NAMALWA (cell line): ENCODE measurements at places on chromosomes 12 and 14.

- no peak for DNase-seq
These were observed 429.0 kb downstream of the LRIG3 start for GRCh38 chr12:58491306-58491705.

DNA sequence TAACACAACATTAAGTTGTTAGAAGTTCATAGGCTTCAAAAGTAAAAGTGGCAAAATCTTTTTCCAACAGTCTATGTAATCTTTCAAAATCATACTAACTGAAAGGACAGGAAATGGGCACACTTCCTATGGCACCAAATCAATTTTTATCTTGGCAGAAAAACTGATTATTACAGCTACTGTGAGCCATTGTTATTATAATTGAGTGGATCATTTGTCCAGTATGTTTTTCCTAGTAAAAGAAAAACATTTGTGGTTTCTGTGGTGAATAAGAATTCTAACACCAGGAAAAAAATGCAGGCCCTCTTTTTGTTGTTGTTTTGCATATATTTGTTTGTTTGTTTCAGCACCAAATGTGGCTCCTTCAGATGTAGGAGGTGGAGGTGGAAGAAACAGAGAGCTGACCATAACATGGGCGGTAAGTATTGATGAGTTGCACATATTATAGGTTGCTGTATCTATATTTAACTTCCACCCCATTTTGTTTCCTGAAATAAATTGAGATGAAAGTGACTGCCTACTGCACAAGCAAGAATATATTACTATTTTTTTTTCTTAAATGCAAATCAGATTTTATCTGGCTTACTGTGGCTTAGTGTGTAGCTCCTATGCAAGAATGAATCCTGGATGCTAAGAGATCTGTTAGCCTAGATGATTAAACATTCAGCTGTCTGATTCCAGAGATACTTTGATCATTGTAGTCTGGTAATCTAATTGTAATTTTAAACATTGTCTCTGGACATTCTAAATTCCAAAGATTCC, 174.1 kb upstream of the PDZRN4 start:
- no peak for DNase-seq

DNA sequence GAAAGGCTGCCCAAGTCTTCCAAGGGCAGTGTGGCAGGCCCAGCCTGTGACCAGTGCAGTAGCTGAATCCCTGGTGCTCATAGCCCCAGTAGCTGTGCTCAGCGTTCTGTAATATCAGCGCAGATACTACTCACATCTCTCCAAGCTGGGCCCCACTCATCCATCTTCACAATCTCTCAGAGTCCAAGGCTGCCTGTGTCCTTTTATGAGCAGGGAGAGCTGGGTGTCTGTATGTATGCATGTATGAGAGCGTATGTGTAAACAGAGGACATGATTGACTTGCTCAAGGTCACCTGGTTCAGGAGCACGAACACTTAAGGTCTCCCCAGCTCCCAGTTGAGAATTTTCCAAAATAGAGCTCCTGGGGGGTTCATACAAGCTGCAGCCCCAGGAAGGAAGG, 5.4 kb downstream of the AQP6 start:
- DNase-seq: no peak

DNA sequence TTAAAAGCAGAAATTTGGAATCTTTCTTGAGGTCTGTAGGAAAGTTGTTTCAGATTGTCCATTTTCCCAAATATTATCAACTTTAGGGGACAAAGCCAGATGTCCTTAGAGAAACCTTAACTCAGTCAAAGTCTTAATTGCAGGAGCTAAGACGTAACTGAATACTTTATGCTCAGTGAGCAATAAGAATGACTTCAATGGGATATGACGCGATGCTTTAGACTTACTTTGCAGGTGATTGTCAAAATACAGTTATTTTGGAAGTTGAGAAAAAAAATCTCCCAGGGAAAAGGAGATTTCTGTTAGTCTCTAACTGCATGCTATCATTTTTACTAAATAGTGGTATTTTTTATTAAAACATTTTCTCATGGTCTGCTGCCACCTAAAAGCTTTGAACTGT, 750.9 kb upstream of the STXBP6 start:
- DNase-seq: no peak

GRCh38 chr12:43060742-43061141, 471.2 kb upstream of the PRICKLE1 start:
- no peak for DNase-seq

DNA sequence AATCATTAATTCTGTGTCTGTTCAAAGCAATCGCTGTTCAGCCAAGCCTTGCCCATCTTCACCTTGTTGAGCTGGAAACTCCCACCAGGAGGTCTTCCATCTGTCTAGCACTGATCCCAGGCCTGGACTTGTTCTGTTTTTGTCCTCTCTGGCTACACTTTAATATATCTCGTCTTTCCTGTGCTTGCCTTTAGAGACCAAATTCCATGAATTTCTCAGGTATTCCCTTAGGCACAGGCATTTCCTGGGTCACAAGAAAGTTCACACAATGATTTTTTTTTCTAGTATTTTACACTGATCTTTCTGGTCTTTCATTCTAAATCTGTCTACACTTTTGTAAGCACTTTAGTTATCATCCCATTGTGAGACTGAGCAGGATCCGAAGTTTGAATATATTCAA, 116.4 kb upstream of the CCND2 start:
- no peak for DNase-seq

- no peak for DNase-seq
These were observed 17.7 kb downstream of the SMIM41 start for GRCh38 chr12:52097045-52097666.

DNA sequence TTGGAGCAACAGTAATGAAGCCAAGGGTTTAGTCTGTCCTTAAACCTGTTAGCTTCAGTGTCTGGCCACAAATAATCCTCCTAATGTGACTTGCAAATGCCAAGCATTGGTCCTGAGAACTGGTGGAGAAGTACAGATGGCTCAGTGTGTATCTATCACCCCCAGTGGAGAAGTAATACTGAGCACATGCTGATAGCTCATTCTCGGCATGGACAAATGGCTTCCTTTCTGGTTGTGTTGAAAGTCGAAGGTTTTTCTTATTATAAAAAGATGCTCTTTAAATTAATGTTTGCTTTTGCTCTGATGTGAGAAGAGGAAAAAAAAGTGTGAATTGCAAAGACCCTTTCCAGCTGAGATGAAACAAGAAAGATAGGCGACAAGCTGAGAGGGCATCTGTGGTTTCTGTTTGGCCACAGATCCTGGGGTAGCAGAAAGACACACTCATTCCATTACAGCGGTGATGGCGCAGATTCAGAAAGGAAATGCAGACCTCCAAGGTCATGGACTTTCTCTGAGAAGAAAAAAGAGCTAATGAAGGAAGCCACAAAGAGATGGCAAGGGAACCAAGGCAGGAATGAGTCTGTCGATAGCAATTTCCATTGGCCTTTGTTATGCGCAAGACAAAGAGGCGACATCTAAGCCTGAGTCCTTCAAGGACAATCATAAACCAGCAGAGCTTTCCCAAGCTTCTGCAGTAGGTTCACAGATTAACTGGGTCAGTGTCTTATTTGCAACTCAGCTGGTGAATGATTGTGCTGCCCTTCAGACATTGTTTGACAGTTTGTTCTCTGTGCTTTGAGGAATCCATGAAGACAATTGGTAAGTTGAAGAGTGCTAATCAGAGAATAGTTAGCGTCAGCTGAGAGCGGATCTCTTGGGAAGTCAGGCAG, 155.5 kb upstream of the RGS6 start:
- no peak for DNase-seq

GRCh38 chr14:56181681-56182085, 63.5 kb downstream of the PELI2 start:
- no peak for DNase-seq

DNA sequence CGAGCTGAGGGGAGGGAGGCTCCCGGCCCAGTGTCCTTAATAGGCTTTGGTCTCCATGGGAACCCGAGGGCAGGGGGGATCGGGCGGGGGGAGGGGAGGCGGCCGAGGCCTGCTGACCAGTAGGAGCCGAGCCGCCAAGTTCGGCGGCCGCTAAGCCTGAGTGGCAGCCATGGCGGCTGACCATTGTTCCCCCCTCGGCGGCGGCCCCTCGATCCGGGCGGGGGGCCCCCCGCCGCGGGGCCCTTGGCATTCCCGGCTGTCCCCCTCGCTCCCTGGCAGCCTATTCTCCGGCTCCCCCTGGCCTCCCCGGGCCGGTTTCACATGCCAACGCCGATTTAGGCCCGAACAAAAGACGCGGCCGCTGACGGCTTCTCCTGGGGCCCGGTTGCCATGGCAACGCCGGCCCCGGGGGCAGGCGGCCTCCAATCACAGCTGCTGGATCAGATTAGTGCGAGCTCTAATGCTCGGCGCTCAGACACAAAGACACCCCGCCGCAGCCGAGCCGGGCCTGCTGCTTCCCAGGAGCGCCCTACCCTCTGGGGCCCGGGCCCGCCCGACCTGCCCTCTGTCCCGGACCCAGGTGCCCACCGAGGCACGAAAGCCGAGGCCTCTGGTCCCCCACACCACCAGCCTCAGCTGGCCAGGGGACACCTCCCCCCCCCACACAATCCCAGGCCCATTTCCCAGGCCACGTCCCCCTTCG, 7.3 kb downstream of the MSI1 start:
- DNase-seq: peak; percentile 26

GRCh38 chr14:93936245-93936644, 9.1 kb downstream of the FAM181A start:
- peak; percentile 73 for DNase-seq

GRCh38 chr14:73859145-73859544, 7.5 kb downstream of the PTGR2 start:
- no peak for DNase-seq

DNA sequence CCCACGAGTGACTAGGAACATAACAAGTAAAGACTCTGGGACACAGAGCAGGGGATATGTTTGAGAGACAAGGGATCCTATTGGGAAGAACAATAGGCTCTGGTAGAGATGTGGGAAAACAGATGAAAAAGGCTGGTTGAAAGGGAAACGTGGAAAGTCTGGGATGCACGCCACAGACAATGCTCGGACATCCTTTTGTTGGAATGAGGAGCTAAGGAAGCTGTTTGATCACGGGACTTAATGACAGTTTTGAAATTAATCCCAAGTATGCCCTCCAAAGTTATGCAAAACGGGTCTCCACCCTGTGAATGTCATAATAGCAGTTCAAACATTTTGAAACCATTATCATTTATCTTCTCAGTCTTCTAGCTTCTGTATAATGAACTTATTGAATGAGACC, 31.7 kb upstream of the ANO2 start:
- no peak for DNase-seq

DNA sequence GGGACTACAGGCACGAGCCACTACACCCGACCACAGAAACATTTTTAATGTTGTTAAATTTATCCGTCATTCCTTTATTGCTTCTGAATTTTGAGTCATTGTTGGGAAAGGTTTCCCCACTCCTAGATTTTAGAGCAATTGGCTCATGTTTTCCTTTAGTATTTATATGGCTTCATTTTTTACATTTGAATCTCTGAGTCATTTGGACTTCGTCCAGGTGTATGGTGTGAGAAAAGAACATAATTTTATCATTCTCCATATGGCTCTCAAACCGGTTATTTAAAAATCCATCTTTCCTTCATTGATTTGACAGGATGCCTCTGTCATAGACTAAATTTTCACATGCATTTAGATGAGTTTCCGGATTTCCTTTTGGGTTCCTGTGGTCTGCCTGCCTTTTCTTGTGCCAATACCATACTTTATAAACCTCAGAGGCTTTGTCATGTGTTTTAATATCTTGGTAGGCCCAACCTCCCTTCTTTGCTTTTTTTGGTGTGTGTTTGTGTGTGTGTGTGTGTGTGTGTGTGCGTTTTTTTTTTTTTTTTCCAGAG, 30.9 kb downstream of the LRTM2 start:
- DNase-seq: no peak

- DNase-seq: no peak
These were observed 242.3 kb downstream of the ANO6 start for GRCh38 chr12:45458238-45458637.

GRCh38 chr14:20305265-20306078, at the start of gene TTC5:
Gene TTC5, minus strand, starts transcription at chr14:20305951. Its CDS starts 14 bp downstream, at chr14:20305937.
- peak; percentile 93 for DNase-seq

- peak; percentile 39 for DNase-seq
These were observed 757 bp downstream of the SLC25A3 start for GRCh38 chr12:98594050-98594835.

DNA sequence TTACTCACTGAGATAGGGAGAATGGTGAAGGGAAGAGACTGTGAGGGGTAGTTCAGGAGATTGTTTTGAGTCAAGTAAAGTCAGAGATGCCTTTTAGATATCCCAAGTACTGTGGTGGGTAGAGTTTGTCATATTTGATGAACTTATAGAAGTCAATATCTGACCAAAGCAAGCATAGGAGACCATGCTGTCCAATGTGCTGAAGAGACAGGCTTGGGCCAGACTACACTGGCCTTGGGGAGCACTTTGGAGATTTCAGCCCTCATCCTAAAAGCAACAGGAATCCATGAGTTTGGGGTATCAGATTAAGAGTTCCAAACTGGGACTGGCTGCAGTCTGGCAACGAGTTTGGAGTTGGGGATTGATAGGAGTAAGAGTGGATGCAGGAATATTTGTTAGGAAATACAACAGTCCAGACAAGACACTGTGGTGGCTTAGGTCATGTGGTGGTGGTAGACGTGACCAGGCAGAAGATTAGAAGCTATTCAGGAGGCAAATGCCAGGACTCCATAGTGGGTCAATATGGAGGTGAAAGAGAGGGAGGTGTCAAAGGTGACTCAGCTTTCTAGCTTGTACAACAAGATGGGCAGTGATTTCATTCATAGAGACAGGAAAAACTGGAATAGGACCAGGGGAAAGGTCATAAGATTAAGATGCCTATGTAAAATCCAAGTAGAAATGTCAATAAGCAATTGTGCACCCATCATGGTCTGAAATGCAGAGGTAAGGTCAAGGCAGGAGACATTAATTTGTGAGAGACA, 81.9 kb downstream of the FAR2 start:
- no peak for DNase-seq

DNA sequence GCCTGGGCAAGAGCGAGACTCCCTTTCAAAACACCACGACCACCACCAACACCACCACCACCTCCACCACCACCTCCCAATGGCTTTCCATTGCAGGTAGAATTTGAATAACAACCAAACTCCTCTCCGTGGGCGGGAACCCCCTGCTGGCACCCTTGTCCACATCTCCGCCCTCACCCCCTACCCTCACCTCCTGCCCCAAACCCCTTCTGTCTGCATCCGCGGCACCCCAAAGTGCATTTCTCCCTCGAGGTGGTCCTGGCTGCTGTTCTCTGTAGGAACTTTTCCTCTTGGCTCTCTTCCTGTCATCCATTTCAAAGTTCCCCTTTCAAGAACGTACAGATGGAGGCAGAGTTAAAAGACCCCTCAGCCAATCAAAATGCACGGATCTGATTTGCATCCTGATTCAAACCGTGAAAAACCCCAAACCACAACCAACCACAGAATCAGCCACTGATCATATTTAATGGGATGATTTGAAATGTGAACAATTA, 3.8 kb downstream of the SDSL start:
- DNase-seq: peak; percentile 60

DNA sequence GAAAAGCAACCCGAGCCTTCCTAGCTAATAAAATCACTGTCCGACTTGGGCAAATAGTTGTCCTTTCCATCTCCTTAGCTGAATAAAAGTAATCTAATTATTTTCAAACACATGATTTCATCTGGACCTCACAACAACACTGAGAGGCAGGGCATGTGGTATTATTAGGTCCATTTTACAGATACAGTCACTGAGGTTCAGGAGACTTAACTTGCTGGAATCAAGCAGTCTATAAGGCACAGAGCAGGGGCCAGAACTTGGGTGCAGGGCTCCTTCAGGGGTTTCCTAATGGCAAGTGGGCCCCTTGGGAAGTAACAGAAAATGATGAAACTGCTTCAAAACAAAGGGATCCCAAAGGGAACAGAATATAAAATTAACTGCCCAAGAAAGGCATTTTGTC, 15.5 kb downstream of the PLXNC1 start:
- DNase-seq: no peak
